ENCODE measurements at places on chromosomes 6 and 20.

DNA sequence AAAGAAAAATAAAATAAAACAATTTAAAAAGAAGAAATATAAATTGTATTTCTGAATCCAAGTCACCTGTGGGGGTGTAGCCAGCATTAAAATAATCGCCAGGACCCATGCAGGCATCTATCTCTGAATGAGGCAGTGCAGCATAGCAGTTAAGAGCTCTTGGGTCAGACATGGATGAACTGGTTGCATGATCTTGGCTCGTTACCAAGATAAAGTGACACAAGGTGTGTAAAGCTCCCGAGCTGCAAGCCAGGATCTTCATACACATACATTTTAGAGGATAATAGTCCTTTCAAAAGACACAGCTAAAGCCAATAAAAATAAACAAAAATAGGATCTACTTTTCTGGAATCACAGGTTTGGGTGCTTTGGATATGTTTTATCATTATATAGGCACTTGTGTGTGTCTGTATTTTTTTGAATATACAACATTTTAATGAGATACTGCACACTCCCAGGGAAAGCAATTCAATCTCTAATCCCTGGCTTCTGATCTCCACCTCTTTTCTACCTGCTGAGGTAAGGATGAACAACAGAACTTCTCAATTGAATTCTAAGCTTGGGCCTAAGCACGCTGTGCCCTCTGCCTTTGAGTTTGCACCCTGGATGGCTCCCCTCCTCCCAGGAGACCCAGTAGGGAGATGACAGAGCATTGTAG is 8.9 kb downstream of the TRIM10 start:
- DNase-seq, result no peak

- DNase-seq, result no peak
Observed at GRCh38 chr6:12548526-12548925, 168.0 kb upstream of the PHACTR1 start.

GRCh38 chr6:43393602-43394001 is 24.2 kb upstream of the ZNF318 start:
- DNase-seq, result no peak

DNA sequence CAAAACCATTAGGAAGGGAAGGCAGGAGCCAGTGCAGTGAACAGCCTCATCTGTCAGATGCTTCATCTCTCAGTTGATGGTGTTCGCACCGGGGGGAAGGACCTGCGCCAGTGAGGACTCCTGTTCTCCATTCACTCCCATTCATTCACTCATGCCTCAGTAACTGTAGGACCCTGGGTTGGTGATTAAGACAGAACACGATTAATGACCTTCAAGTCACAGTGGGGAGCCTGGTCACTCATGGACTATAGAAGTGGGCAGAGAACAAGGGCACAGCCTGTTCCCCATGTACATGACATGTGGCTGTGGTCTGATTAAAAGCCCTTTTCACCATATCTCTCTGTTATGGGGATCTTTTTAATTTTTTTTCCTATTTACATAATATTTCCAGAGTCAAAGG is 113.3 kb downstream of the RPS12 start:
- DNase-seq, result no peak

DNA sequence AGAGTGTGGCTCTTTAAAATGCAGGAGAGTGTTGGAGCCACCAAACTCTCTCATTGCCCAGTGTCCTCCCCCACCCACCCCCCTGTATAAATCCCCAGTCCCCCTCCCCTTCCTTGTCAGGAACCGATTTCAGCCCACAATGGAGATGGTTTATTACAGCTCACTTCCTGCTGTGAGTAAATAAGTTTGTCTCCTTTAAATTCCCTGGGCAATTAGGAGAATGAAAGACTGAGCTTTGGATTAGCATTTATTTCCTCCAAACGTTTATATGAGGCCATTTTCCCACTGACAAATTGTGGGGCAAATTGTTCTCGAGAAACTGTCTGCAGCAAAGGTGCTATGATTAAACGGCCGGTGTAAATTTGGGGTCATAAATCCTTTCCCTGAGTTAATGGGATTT is 128.8 kb downstream of the DHX35 start:
- DNase-seq, result no peak

DNA sequence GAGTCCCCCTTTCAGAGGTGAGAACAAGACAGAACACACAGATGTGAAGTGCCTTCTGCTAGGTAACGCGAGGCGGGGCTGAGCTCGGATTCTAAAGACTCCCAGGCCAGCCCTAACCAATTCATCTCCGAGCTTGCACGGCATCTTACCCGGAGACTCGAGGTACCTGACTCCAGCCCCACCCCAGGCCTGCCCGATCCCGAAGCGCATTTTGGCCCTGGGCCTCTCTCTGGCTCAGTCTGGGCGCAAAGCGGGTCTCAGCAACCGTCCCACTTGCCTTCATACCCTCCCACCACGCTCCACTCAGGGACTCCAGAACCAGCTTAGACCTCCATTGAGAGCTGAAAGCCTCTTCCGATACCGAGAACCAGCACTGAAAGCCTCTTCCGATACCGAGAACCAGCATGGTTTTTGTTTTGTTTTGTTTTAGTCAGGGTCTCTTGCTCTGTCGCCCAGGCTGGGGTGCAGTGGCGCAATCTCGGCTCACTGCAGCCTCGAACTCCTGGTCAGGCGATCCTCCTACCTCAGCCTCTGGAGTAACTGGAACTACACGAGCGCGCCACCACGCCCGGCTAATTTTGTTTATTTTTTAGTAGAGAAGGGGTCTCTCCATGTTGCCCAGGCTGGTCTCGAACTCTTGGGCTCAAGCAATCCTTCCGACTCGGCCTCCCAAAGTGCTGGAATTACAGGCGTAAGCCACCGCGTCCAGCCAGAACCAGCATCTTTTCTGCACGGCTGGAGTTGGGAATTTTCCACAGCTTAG is 557 bp upstream of the DYNLRB1 start:
- peak; percentile 79 for DNase-seq

GRCh38 chr6:16789329-16790038 is 28.2 kb upstream of the ATXN1 start:
- DNase-seq, result no peak

- peak; percentile 12 for DNase-seq
Observed at GRCh38 chr6:40999569-40999968, 39.5 kb downstream of the UNC5CL start.

- peak; percentile 56 for DNase-seq
Observed at GRCh38 chr6:22062807-22063408, 233.9 kb downstream of the PRL start.

- no peak for DNase-seq
Observed at GRCh38 chr20:25565578-25566157, 19.7 kb downstream of the NINL start.

- no peak for DNase-seq
Observed at GRCh38 chr6:8865451-8865850, 430.1 kb upstream of the SLC35B3 start.

- no peak for DNase-seq
Observed at GRCh38 chr6:12601881-12602280, 114.7 kb upstream of the PHACTR1 start.

DNA sequence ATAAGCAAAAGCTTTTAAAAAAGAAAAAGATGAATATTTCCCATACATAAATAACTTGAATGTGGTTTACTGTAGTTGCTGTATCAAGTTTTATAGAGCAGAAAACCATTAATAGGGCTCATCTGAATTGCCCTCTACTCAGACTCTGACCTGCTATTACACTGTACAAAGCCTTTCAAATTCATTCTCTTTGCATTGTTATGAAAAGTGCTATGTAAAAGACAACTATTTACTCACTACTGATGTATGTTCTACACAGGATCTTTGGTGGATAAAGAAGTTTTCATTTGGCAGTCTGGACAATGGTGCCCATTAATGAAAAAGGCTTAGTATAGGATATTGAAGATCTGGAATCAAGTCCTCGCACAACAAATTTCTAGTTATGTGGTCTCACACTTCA is 199.1 kb upstream of the RUNX2 start:
- no peak for DNase-seq

Data from stimulated activated CD4-positive, alpha-beta T cell treated with anti-CD3 and anti-CD28 coated beads, Interleukin-15, amount 100 ng/mL, for 24 hours (primary cell).